ENCODE measurements at places on chromosomes 16 and 17. TPM values are rescaled to one million over a fixed set of nuclear protein-coding genes. Genes with fewer than 3 reads are reported as not detected.

GRCh38 chr17:72529386-72529785 is 408.6 kb downstream of the SOX9 start:
- no peak for DNase-seq

DNA sequence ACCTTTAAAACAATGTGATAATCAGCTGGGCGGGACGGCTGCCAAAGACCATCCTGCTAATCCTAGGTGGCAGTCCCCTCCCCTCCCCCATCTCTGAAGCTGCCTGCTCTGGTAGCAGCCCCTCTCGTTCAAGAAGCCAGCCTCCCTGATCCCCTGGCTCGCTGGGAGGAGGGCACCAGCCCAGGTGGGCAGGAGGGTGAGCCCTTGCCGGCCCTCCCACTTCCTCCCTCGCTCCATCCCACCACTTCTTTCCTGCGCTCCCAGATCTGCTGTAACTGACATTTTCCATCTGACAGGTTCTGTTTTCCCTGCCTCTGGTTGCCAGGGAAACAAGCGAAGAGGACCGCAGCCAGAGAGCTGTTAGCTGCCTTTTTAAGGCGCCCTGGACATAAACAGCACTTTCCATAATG is 155.7 kb upstream of the TNRC6C start:
- DNase-seq, result peak; percentile 81

- peak; percentile 62 for DNase-seq
These were observed 9.3 kb downstream of the C16orf78 start for GRCh38 chr16:49382916-49383315.

DNA sequence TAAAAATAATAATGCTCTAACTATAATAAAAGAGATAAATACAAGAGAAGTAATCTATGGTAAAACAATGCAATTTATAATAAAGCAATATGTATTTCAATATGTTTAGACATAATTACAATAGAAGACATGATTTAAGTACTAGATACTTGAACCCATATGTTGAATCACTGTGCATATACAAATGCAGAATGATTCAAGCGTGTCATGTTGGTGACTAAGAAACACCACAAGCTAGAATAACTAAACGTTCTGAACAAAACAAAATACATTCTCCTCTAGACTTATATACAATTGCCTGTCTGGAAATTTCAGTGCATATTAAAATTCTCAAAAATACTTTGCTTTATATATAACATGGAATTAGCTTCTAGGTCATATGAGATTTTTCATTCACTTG is 11.2 kb downstream of the TADA2A start:
- no peak for DNase-seq

- peak; percentile 86 for DNase-seq
These were observed 984 bp downstream of the CENPV start for GRCh38 chr17:16352303-16352666.

GRCh38 chr16:77840673-77841501 is 52.5 kb downstream of the VAT1L start:
- DNase-seq, result no peak

DNA sequence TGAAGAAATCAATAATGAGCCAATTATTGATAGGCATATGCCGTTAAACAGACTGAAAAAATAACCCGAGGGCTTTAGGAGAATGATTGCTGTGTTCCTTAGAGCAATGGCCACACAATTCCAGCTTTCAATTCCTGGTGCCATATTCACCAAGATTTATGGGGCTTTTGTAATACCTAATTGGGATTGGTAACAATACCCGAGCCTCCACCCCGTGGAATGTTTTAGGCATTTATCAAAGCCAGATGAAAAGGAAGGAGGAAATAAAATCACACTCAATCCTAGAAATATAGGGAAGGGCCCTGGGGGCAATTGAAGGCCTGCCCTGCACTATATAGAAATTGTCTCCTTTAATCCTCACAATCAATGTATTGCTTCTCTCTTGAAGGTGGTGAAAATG is 42.1 kb upstream of the MLYCD start:
- DNase-seq, result no peak

DNA sequence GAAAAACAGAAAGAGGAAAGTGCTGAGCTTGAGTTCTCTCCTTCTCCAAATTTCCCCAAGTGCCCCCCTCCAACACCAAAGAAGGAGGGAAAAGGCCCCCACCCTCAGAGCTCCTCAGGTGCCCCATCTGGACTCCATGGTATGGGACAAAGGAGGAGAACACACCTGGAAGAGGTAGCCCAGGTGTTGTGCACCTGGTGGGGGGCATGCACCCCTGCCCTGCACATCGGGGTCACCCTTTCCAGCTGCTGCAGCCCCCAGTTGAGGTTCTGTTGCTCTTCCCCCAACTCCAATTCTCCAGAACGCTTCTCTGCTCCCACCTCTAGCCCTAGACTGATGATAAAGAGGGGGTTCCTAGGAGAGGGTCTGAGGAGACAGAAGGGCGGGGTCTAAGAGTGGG is 3.0 kb upstream of the COL1A1 start:
- DNase-seq, result no peak

GRCh38 chr16:3945751-3946603 is 65.5 kb upstream of the CREBBP start:
- peak; percentile 20 for DNase-seq

DNA sequence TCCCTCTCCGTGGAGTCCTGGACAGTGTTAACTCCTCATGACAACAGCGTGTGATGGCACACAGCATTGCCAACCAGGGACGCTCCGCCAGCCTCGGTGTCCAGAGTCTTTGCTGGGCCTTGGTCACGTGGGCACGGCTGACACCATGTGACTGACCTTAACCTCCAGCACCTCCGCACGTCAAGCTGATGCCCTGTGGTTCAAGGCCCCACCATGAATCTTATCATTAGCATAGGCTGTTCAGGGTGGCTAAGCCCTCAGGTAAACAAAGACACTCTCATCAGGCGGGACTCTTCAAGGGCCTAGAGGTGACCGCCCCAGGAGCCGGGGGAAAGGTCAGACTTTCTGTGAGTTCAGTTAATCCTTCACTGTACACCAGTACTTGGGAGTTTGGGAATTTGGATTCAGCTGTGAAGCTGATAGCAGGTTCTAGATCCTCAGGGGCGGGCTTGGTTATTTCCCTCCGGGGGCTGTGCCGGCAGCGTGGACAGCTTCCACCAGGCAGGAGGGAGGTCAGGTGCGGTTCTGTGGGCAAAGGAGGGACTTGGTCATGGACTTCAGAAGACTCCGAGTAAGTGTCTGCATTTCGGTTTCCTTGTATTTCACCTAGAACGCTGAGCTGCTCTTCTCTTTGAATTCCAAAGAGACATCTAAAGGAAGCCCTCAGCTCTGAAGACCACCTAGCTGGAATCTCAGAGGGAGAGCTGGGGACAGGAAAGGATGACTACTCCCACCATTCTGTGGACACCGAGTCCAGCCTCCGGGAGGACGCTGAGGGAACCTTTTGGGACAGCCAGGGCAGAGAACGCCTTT is 195.5 kb upstream of the CIBAR2 start:
- no peak for DNase-seq

DNA sequence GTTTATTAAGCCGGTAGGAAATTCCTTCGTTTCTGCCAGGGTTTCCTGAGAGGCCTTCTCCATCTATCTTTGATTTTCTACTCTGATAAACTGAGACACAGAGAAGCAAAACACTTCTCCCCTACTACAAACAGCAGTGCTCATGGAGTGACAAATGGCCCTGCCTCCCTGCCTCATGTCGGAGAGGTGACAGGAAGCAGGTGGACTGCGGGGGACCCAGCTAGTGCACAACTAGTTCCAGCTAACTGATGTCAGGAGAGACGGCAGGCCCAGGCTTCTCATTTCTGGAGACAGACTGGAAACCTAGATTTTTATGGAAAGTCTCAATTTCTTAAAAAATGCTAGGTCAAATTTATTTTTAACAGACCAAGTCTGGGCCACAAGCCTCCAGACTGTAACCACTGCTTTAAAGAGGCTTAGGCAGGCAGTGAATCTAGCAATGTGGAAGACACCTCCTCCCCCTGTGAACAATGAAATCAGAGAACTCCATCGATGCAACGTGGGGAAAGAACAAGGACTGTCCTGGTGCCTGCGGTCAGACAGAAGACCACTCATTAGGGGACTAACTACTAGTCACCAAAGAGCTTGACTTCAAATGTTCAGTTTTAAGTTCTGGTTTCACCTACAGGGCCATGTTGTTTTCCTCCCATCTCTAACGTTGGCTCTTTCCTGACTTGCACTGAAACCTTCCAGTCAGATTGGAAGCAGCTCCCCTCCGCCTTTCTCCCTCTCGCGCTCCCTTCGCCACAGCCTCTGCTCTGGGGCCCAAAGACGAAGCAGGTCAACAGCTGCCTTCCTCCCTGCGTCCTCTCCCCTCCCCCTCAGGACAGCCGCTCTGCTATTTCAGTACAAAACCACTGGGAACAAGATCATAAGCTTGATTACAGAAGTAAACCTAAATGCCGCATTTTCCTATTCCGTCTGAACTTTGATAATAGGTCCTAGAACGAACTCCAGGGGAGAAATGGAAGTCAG is 17.6 kb downstream of the GTF3C1 start:
- DNase-seq, result no peak

DNA sequence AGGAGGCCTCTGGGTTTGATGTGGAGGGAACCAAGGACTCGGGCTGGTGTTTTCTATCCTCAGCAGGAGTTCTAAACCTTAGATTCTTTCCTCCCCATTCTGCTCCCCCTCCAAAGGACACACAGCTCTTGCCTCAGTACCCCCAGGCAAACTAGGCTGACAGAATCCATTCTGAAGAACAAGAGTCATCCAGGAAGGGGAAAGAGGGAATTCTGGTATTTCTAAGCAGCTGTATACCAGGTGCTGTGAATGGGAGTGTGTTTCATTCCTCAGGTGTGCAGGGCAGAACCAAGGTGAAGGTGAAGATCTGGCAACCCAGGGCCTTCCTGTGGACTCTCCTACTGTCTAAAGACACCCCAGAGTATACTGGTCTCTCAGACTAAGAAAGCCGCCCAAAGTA is 4.1 kb downstream of the INPP5K start:
- no peak for DNase-seq

DNA sequence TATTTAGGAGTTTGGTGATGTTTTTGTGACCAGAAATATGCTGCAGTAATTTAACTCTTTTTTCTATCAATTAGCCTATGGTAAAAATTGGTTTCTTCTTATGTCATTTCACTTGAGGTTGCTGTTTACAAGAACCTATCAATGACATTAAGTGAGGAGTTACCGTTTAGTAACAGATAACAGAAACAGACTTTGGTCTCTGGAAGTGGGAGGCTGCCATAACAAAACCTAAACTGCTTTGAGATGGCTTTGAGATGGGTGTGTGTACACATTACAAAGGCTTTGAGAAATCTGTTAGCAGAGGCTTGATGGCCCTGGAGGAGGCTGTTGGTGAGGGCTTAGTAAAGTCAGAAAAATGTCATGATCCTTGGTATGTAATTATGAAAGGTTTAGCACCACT is 90.0 kb downstream of the TMEM114 start:
- no peak for DNase-seq

GRCh38 chr16:70646260-70647241 is at the start of gene IL34:
Gene IL34 (plus strand): TSS chr16:70646559. CDS start chr16:70646948, 389 bp downstream.
- peak; percentile 60 for DNase-seq

Gene GP1BA
- not detected for total RNA-seq

Gene LLGL2
- 41.5 TPM for total RNA-seq

Gene LYRM1
- total RNA-seq, result 29.8 TPM

Gene RSKR
- total RNA-seq, result 12.2 TPM

Gene MYH11
- not detected for total RNA-seq

Gene SEZ6
- 0.37 TPM for total RNA-seq

Gene FBXL19
- total RNA-seq, result 78.3 TPM

Gene CIBAR2
- not detected for total RNA-seq

Gene FGF11
- total RNA-seq, result 20.7 TPM

Measured in H7 (cell line).